Activated T-cell treated with anti-CD3 and anti-CD28 coated beads, Interleukin-2, amount 50 U/mL, for 72 hours (primary cell): ENCODE measurements at places on chromosomes 5 and 9.

- no peaks in the 10 kb centered on the region for H3K27me3 ChIP-seq
- no peaks in the 10 kb centered on the region for H3K4me1 ChIP-seq
Observed at GRCh38 chr9:70975821-70976220, 145.6 kb downstream of the TRPM3 start.

DNA sequence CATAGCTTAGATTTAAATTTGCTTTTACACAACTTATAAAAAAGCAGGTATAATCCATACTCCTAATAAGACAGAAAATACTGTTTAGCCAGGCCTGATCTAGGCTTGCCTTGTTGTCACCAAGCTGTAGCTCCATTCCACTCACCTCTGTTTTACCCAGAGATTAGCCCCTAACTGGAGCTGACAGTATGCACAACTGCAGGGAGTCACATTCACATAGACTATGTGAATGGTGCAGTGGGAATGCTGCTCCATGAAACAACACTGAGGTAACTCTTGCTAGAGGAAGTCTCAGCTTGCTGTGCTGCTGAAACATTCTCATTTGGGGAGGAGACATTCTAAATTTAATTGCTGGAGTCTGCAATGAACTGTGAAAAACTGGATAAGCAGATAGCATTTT is 209.1 kb downstream of the TMEM232 start:
- no peaks in the 10 kb centered on the region for H3K36me3 ChIP-seq
- no peak overlapping the region for H3K4me3 ChIP-seq
- no peak for DNase-seq
- H3K27me3 ChIP-seq: no peaks in the 10 kb centered on the region

DNA sequence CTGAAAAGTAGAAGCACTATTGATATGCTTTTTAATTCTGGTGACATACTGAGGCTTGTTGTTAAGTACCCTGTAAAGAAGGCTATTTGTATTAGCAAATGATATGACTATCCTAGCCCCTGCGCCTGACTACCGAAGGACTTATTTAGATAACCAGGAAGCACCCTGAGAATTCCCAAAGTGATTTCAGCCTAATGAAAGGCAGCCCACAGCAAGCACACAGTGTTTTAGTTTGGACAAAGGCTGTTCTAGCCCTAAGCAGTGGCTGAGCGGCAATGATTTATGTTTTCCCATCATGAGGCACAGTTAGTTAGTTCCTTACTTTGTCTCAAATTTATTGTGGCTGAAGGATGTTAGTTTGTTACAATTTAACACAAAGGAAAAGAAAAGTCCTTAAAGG is 235.3 kb downstream of the KCTD16 start:
- no peaks in the 10 kb centered on the region for H3K4me1 ChIP-seq
- H3K27me3 ChIP-seq: no peaks in the 10 kb centered on the region
- DNase-seq: no peak
- H3K4me3 ChIP-seq: no peak overlapping the region
- no peaks in the 10 kb centered on the region for H3K36me3 ChIP-seq

- H3K27ac ChIP-seq: no peak overlapping the region
- no peaks in the 10 kb centered on the region for H3K27me3 ChIP-seq
- peaks cover 2% of the 10 kb centered on the region for H3K36me3 ChIP-seq
- no peak overlapping the region for H3K4me3 ChIP-seq
- H3K4me1 ChIP-seq: no peaks in the 10 kb centered on the region
Observed at GRCh38 chr5:8944005-8944404, 601.9 kb downstream of the SEMA5A start.

- H3K4me1 ChIP-seq: peaks cover 15% of the 10 kb centered on the region
- H3K36me3 ChIP-seq: peaks cover 1% of the 10 kb centered on the region
- H3K27me3 ChIP-seq: peaks cover 47% of the 10 kb centered on the region
- no peak within 1 kb of the TSS for H3K27ac ChIP-seq
Observed at GRCh38 chr9:100472788-100473275, at the start of gene TMEFF1. Gene TMEFF1, plus strand, starts transcription at chr9:100473149. Its CDS starts 396 bp downstream, at chr9:100473545.

DNA sequence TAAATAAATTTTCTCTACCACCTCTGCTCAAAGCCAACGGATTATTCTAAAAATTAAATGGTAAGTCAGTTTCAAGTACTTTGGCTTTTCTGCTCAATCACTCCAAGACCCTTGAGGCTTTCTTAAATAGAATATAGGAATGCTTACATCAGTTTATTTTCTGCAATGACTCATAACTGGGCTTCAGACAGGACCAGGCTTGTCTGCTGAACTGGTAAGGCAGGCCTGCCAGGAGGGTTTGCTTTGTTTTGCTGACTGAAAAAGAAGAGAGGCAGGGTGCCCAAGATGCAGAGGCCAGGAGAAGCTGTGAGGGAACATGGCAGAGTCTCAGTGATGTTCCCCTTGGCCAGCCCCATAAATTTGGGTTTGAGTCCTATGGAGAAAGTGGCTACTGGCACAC is 60.3 kb upstream of the EPB41L4A start:
- no peak overlapping the region for H3K4me3 ChIP-seq
- peaks cover 2% of the 10 kb centered on the region for H3K27me3 ChIP-seq
- no peak overlapping the region for H3K27ac ChIP-seq

- H3K4me1 ChIP-seq: no peaks in the 10 kb centered on the region
- no peaks in the 10 kb centered on the region for H3K27me3 ChIP-seq
- H3K27ac ChIP-seq: no peak overlapping the region
- no peak for DNase-seq
Observed at GRCh38 chr5:109256486-109256885, 153.3 kb downstream of the PJA2 start.

DNA sequence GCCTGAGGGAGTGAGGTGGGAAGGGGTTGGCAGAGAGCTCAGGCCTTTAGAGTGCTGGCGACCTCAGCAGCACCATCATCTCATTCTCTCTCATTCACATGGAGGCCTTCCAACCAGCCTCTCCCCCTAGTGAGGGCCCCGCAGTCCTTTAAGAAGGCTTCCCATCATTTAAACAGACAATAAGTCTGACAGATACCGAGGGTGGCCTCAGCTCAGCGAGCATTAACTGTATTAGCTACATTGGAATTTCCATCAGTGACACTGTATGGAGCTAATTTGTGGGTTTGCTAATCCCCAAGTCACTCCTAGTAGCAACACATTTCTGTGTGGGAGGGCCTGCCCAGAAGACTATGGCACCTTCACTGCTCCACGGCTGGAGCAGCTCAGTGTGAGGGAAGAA is 75.8 kb downstream of the INSYN2B start:
- no peaks in the 10 kb centered on the region for H3K27me3 ChIP-seq
- peaks cover 19% of the 10 kb centered on the region for H3K4me1 ChIP-seq
- H3K36me3 ChIP-seq: peaks cover 3% of the 10 kb centered on the region
- no peak overlapping the region for H3K27ac ChIP-seq
